ENCODE measurements at places on chromosomes 12 and 14.

DNA sequence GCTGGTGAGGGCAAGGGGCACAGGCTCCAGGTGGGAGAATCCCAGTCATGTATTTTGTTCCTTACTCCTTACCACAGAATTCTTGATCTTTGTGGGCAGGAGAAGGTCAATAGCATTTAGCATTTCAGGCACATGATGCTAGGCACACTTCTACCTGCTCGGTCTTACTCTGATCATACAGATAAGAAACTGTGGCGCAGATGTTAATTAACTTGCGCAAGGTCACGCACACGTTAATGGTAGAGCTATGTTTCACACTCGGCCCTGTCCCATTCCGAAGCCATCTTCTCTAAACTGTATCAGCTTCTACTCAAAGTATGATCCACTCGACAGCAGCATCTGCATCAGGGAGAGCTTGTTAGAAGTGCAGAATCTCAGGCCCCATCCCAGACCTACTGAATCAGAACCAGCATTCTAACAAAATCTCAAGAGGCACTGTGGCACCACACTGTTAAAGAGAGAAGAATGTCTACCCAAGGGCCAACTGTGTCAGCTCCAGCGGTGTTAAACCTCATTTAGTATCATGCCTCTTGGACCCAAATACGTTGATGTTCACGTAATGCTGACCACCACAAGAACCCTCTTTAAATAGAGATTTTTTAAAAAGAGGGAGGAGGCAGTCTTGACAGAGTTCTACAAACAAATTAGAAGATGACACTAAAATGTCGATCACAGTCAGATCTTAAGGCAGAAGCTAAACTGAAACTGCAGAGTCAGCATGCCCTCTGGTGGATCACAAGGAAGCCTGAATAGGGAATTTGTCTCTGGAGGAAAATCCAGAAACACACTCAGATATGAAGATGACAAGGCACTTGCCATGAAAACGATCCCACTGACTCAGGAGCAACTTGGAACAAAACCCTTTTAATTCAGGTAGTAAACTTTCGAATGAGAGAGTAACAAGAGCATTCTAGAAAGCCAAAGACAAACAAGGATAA is 7.3 kb downstream of the STXBP6 start:
- DNase-seq = no peak

DNA sequence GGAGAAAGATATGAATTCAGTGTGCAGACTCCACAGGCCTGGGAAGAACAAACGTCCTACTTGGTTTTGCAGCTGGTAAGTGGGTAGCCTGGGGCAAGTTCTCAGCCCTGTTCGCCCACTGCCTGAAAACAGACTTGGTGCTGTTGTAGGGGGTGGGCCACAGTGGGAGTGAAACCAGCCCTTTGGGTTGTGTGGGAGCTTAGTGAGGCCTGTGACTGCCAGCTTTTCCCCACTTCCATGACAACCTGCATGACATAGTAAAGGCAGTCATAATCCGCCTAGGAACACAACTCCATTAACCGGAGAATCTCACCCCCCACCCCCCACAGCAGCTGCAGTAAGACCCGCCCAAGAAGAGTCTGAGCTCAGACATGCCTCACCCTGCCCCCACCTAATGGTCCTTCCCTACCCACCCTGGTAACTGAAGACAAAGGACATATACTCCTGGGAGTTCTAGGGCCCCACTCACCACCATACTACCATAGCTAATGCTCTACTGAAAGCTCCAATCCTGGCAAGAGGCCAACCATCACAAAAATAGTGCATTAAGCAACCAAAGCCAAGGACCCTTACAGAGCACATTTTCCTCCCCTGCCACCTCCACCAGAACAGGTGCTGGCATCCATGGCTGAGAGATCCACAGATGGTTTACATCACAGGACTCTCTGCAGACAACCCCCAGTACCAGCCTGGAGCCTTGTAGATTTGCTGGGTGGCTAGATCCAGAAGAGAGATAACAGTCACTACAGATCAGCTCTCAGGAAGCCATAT is 39.8 kb upstream of the LMNTD1 start:
- DNase-seq = no peak

GRCh38 chr12:5522432-5523335 is 90.8 kb downstream of the NTF3 start:
- DNase-seq = no peak

- DNase-seq = no peak
Measured at GRCh38 chr14:72975770-72976169, 49.5 kb downstream of the DCAF4 start.

GRCh38 chr12:31021809-31022494 is 51.7 kb upstream of the DDX11 start:
- DNase-seq = no peak

- no peak for DNase-seq
Measured at GRCh38 chr12:95179011-95179410, 38.3 kb downstream of the FGD6 start.

GRCh38 chr12:64780531-64781279 is 21.5 kb upstream of the GNS start:
- DNase-seq = peak; percentile 2

DNA sequence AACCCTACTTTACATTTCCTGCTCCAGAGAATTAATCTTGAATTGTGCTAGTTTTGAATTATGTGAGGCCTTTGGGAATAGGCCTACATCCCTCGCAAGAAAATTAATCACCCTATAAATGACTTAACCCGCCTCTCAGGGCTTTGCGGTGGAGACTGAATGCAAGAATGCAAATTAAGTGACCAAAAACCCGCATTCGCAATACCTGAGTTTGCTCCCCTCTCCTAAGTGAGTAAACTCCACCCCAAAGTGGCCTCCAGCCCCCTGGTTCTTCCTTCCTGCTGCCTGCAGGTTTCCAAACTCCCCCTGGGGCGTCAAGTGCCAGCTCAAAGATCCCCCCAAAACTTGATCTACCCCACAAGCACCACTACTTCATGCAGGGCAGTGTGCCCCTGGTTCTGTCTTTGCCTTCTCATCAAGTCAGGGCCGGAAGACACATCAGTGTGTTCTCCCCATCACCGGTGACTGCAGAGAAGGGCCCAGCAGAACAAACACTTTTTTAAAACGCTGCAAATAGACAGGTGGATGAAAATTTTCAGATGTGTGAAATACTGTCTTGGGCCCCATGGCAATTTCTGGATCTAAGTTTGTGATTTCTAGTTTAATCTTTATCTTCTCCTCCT is 644.7 kb downstream of the VRK1 start:
- DNase-seq = no peak

GRCh38 chr12:48631071-48631470 is 51.0 kb downstream of the KANSL2 start:
- no peak for DNase-seq

DNA sequence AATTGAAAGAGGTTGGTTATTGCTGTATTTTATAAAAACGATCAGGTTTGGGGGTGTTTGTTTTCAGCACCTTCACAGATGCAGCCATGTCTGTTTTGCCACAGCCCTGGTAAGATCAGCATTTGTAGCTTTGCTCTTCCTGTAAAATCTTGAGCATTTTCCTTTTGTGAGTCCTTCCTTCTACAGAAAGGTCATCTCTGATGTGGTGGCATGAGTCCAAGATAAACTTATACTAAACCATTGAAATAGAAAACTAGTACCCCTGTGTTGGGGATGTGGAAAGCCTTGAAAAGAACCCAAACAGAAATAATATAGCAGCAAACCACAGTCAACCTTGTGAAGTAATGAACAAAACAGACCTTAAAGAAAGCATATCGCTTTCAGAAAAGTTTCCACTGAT is 85.5 kb downstream of the TGFB3 start:
- DNase-seq = no peak

GRCh38 chr12:100199347-100200149 is 1.1 kb upstream of the ACTR6 start:
- DNase-seq = peak; percentile 53

DNA sequence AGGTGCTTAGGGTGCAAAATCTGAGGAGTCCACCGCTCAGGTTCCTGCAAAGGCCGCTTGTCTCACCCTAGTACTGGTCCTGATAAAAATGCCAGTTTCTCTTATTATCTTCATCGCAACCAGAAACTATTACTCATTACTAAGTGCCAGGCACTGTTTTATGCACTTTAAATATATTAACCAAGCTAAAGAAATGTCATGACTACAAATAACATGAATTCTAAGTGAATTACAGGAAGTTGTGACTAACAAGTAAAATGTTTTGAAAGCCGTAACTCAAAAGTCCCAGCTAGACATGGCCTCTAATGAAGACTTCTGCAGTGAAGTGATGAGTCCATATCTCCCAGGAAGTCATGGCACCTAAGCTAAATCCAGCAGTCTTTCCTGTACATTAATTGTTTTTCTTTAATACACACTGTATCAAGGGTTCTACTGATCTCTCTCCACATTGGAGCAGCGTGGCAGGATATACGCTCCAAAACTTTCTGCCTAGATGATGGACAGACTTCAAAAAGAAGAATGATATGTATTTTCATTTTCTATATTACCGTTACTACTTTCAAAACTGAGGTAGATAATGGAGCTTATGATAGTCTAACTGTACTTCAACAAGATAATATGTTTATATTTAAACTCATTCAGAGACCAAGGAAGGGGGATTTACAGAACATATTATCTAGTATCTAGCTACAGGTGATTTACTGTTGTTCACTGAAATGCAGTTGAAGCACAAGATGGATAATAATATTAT is 117.3 kb upstream of the ARID2 start:
- no peak for DNase-seq

DNA sequence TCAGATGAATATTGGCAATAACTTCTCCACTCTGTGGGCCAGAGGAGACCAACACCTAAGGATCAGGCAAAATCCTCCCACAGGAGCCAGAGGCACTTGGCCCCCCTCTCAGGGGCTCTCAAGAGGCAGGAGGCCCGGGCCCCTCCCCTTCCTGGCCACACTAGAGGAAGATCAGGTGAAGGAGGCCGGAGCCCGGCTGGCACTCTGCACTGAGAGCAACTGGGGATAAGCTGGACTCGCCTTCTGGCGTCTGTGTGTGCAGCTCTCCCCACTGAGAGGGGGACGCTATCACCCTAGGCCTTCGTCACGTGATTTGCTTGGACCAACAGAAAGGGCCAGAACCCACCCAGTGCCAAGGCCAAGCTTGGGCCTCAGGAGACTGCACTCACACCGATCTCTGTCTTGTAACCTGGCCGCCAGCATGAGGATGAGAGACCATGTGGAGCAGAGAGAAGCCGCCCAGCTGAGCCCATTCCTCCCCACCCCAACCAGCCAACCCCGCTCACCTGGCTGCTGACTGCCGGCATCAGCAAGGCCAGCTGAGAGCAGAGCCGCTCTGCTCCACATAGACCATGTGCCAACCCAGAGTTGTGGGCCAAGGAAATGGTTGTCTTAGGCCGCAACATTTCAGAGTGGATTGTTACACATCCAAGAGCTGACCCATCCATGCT is 64.0 kb downstream of the NOC4L start:
- no peak for DNase-seq

DNA sequence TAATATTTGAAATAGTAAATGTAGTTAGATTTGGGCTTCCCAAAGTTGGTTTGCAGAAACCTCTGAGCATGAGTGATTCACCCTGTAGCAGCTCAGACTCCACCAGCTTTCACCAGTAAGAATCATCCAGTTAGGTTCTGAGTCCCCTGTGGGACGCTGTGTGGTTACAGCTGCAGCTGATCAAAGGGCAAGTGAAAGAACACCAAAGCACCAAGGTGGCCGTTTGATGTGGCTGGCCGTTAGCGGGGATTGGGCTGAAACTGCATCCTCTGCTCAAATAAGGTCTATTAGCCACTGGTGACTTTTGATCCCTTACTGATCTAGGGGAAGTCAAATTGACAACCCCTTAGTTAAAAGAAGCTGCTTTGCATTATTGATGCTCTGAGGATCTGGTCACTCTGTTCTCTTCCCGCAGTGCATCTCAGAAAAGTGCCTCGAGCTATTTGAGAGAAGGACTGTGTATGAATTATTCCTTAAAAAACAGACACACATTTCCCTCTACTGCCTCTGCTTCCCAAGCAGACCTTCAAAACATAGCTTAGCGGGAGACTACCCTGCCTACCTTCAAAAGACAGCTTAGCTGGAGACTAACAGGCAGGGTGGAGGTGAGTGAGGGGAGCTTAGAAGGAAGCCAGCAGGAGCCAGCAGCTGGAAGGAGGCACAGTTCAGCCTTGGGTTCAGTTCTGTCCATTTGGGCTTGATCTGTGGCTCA is 3.7 kb downstream of the ABHD12B start:
- no peak for DNase-seq

DNA sequence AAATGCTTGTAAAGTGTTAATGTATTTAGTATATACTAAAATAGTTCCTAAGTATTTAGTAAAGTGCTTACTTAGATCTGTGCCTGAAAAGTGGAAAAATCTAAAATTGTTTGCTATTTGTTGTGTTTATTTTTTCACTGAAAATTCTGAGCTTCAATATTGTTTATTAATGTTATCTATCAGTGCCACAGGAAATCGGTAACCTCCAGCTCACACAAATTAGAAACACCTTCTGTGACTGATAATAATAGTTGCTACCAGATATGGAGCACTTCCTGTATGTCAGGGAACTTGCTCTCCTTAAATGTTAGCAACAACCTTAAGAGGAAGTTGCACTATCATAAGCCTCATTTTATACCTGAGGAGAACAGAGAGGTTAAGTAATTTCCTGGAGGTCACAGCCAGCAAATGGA is 723 bp upstream of the LRP10 start:
- no peak for DNase-seq

DNA sequence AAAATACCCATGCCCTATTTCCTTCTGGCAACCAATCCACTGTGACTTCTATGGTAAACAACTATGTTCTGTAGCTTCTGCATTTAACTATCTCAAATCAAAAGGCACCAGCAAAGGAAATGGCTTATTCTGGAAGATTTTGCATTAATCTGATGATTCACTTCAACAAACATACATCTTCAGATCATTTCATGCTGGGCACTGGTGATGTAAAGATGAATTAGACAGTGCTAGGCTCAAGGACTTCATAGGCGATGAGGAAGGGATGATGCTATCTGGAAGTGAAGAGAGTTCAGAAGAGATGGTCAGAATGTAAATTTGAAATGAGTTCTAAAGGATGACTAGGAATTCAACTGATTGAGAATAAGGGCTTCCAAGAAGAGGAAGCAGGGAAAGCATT is 363.3 kb downstream of the PAWR start:
- DNase-seq = no peak

DNA sequence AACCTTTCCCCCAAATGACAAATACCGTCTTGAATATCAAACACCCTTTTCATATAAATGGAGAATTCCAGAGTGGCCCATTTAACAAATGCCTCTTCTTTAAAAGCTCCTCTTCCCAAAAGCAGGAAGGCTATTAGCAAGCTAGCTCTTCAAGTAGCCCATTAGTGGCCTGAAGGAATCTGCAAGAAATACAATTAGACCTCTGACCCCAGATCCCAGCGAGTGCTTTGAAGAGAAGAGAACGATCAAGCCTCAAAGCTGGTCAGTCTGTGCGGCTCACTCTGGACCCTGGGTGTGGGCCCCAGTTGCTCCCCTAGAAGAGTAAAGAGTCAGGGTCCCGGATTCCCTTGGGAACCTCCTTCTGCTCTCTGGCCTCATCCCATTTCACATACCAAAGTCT is 325.6 kb downstream of the NUAK1 start:
- no peak for DNase-seq

GRCh38 chr12:123390498-123391426 is 6.8 kb downstream of the KMT5A start:
- DNase-seq = no peak
